ENCODE measurements at places on chromosomes 11 and 22.
A peak's percentile ranks its signal among the peaks of the same experiment; 100 is the strongest.

DNA sequence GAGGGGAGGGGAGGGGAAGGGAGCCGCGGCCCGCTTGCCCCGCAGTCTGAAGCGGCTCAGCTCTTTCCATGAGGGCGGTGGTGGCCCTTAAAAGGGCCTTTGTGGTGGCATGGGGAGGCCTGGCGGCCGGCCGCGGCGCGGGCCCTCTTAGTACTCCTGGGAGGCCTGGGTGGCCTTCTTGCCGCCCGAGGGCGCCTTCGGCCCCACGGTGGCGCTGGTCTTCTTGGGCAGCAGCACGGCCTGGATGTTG, 6.9 kb downstream of the DPAGT1 start:
- DNase-seq, result peak; percentile 87

GRCh38 chr11:58629857-58630256, 7.4 kb downstream of the CNTF start:
- DNase-seq, result no peak

DNA sequence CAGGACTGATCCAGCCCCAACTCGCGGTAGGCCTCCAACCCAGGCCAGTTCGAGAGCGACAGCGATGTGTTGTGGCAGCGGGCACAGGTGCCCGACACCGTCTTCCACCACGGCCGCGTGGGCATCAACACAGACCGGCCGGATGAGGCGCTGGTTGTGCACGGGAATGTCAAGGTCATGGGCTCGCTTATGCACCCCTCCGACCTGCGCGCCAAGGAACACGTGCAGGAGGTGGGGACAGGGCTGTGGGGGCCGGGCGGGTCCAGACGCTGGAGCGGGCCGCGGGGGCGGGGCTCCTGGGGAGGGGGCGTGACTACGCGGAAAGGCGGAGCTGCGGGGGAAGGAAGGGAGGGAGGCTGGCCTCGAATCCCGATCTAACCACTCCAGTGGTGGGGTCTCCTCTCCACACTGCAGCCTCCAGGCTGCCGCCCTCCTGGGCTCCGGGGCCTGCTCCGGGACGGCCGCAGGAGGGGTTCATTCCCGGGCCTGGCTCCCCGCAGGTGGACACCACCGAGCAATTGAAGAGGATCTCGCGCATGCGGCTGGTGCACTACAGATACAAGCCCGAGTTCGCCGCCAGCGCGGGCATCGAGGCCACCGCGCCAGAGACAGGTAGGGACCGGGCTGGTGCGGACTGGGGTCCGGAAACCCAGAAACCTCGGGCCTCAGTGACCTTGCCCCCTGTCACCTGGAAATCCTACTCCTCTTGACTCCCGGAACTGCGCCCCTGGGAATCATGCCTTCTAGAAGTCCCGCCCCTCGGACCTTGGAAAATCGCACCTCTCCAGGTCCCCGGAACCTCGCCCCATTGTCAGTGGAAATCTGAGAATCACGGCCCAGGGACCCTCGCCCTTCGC, 14.9 kb downstream of the TMEM258 start:
- DNase-seq, result no peak

DNA sequence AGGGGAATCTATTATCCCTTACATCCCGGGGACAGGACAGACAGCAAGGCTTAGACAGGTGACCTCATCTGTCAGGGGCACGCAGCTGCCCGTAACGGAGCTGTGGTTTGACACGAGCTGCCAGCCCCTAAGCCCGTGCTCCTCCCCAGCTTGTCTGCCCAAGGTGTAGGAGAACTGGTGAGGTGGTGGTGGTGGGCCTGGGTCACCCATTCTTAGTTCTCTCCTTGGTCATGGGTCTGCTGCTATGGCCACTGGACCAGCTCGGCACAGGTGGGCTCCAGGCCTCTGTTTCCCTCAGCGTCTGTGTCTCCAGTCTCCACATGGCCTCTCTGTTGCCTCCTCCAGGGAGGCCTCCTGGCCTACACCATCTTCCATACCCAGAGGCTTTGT, 5.4 kb downstream of the PARVG start:
- no peak for DNase-seq

GRCh38 chr11:62054484-62055121, 69.2 kb upstream of the INCENP start:
- DNase-seq, result no peak

DNA sequence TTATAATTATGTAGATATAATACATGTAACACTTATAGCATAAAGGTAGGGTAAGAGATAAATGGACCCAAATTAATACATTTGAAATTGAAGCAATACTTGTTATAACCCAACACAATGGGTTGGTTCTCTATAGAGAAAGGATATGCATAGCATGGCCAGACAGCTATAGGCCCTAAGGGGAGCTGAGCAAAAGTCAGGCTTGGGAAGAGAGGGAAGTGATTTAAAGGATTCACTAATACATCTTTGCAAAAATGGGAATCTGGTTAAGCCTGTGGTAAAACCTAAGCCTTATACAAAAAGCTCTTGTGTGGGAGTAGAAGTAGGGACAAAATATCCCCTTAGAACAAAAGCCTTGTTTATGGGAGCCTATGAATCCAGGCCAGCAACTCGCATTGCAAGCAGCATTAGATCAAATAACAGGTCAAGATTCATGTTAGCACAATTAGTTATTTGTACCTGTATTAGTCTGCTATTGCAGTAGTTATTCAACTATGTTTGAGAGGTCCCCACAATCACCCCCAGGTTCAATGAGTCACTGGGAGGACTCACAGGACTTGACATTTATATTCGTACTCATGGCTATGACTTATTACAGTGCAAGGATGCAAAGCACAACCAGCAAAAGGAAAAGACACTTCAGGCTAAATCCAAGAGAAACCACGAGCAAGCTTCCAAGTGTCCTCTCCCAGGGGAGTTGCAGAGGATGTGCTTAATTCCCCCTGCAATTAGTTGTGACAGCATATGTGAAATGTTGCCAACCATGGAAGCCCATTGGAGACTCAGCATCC, 144.7 kb upstream of the LMO1 start:
- no peak for DNase-seq

GRCh38 chr11:96033095-96033494, 109.2 kb upstream of the MTMR2 start:
- no peak for DNase-seq

GRCh38 chr22:22867996-22868715, 19.5 kb upstream of the IGLL5 start:
- DNase-seq, result no peak

GRCh38 chr11:119786431-119787073, 57.6 kb upstream of the NECTIN1 start:
- DNase-seq, result peak; percentile 31

DNA sequence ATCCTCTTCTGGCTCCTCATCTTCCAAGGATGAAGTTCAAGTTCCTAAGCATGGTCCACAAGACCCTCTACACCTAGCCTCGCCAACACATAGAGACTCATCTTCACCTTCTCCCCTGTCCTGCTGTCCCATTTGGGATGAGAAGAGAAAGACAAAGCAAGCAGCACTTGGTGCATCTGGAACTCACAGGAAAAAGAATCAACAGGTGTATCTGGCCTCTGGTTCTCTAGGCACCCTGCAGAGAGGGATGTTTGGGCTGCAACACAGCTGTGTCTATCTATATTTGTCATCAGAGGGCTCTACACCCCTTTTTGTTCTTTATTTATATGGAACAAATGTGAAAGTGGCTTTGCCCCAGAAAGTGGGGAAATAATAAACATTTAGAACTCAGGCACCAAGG, 82.1 kb upstream of the GALNT18 start:
- DNase-seq, result no peak

DNA sequence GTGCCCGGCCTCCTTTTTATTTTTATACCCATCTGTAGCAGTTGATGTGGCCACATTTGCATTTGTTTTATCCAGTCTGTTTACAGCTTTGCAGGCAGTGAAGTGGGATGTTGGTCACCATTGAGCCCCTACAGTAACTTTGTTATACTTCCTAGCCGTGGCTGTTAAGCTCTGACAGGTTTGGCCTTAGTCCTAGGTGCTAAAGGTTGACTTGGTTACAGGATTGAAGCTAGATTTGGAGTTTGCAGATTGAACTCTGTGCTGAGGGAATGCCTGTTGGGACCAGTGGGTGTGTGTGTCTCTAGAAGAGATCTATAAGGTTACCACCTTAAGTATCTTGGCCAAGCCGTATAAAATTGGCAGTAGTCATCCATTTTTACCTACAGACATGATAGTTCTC, 91.2 kb downstream of the PPP6R3 start:
- no peak for DNase-seq
